ENCODE measurements at places on chromosomes 2 and 18.

GRCh38 chr2:47072728-47073191 is 82.3 kb downstream of the STPG4 start:
- no peak for DNase-seq

GRCh38 chr2:67773851-67774250 is 289.0 kb downstream of the C1D start:
- DNase-seq: no peak

- DNase-seq: no peak
Measured at GRCh38 chr2:240165034-240165433, 24.6 kb upstream of the OTOS start.

GRCh38 chr2:27121906-27122305 is 1.7 kb upstream of the ABHD1 start:
- DNase-seq: no peak

All from GM03348 (cell line).